ENCODE measurements at places on chromosomes 1 and 21.

- DNase-seq: no peak
These were observed 611.6 kb downstream of the SMYD3 start for GRCh38 chr1:245895455-245895959.

GRCh38 chr1:163872067-163872466, 550.3 kb downstream of the NUF2 start:
- no peak for DNase-seq

GRCh38 chr21:17758683-17759082, 60.5 kb downstream of the C21orf91 start:
- no peak for DNase-seq

GRCh38 chr1:84835169-84835568, 57.8 kb downstream of the LPAR3 start:
- DNase-seq: no peak

DNA sequence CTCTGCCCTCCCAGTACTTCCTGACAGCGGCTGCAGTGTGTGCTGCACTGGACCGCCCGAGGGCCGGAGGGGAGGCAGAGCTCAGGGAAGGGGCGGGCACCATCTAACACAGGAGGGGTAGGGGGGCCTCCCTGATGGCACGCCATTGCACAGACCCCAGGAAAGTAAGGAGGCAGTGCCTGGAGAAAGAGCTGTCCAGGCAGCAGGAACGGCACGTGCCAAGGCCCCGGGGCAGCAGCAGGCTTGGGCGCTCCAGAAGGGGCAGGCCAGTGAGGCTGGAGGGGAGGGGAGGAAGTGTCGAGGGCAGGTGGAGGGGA, 110.7 kb downstream of the CRYAA start:
- DNase-seq: no peak

Data from dorsolateral prefrontal cortex (tissue), 122 donors.